Central memory CD8-positive, alpha-beta T cell (primary cell): ENCODE measurements at places on chromosomes 12 and 14.

- DNase-seq: no peak
Measured at GRCh38 chr14:92540472-92541048, 27.0 kb downstream of the RIN3 start.

DNA sequence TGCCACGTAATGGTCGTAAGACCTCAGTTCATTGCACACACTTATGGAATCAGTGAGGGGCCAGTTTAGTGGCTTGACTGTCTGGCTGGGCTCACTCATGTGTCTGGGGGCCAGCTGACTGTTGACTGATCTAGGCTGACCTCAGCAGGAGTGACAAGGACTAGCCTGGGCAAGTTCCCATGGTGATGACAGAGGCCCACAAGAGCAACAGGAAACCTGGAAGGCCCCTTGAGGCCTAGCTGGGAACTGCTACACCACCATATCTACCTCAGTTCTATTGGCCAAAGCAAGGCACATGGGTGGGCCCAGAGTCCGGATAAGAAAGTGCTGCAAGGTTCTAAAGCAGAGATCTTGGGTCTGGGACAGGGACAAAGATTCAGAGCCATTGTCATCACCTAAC is 21.3 kb upstream of the RFLNA start:
- no peak for DNase-seq

GRCh38 chr12:7441216-7441615 is 2.7 kb downstream of the CD163L1 start:
- no peak for DNase-seq

DNA sequence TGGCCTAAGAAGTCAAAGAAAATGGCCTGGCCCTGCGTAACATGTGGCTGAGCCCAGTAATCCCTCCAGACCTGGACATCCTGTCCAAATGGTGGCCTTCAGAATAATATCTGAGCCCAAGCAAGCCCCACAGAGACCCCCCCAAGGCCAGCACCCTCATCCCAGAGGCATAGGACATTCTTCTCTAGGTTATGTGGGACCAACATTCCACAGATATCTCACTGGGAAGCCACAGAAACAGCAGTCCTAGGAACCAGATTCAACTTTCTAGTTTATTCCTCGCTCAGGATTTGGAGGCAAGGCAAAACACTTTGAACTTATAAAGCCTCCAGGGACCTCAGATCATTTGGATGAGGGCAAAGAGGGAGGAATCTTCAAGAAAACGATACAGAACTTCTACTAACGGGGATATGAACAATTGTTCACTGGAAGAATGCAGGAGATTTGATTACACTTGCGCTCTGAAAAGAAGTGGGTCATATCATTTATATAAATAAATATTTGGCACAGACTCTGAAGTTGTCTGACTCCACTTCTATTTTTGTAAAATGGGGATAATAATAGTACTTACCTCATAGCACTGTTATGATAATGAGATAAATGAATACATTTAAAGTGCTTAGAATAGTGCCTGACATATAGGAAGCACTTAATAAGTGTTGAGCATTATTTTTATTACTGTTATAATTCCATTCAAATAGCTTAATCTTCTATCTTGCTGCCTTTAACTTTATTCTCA is 171.5 kb downstream of the NUAK1 start:
- no peak for DNase-seq

- no peak for DNase-seq
Measured at GRCh38 chr12:113292091-113292490, 42.8 kb downstream of the SLC8B1 start.

DNA sequence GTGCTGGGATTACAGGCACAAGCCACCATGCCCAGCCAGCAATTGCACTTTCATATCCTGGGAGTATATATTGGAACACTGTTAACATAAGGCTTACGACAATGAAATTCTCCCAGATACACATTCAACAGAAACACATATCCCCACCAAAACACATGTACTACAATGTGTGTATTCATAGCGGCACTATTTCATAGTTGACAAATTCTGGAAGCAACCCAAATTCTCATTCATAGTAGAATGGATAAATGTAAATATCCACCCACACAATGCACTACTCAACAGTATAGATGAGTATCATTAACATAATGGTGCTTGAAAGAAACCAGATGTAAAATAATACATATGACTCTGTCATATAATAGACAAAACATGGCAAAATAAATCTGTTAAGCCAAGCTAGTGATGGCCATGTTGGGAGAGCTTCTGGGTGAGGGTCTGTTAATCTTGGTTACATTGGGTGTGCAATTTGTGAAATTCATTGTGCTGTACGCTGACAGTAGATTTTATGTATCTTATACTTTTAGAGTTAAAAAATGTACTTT is 2.6 kb upstream of the DNAAF2 start:
- no peak for DNase-seq

DNA sequence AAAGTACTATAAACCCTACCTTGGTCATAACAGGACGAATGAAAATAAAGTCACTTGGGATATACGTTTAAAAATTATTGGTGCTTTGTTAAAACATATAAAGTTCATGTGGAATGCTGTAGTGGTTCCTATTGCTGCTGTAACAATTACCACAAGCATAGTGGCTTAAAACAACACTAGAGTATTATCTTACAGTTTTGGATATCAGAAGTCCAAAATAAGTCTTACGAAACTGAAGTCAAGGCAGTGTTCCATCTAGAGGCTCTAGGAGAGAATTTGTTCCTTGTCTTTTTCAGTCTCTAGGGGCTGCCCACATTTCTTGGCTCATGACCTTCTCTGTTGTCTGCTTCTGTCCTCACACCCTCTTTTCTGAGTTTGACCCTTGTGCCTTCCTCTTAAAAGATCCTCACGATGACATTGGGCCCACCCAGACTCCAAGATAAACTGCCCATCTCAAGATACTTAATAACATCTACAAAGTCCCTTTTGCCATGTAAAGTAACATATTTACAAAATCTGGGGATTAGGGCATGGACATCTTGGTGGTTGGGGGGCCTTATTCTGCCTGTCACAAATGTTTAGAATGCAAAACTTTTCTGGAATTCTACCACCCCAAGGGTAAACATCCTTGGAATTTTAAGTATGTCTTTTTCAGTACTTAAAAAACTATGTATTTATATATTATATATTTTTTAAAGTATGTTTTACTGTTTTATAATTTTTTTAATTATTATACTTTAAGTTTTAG is 178.1 kb downstream of the ETNK1 start:
- DNase-seq: no peak

DNA sequence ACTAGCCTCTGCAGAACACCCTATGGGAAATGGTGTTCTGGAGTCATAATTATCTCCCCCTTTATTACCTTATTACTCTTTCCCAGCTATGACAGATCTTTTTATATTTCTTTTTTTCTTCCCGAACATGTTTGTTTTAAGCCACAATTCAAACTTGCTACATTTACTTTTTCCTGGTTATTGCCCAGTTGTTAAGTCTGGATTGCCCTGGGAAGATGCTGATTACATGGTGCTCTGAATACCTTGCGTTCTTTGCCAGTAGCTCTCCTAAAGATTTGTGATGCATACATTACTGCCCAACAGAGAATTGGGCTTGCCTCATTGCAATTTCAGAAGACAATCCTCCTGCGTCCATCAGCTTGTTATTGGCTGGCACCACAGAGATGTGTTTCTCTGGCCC is 118.3 kb upstream of the FGD4 start:
- DNase-seq: no peak

DNA sequence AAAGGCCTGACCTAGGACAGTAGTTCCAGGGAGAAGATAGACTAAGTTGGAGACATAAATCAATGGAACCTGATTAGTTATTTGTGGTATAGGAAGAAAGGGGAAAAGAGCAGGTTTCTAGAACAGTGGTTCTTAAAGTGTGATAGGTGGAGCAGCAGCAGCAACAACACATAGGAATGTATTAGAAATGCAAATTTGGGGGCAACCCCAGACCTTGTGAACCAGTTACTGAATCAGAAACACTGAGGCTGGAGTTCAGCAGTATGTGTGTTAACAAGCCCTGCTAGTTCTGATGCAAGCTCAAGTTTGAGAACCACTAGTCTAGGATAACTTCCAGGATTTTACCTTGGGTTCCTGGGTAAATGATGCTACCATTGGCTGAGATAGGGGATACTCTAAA is 308.7 kb downstream of the EMP1 start:
- no peak for DNase-seq

GRCh38 chr14:69484444-69485314 is at the start of gene PLEKHD1:
TSS of gene PLEKHD1 (plus strand) at chr14:69484728. CDS start at chr14:69484966, 238 bp downstream.
- DNase-seq: no peak

DNA sequence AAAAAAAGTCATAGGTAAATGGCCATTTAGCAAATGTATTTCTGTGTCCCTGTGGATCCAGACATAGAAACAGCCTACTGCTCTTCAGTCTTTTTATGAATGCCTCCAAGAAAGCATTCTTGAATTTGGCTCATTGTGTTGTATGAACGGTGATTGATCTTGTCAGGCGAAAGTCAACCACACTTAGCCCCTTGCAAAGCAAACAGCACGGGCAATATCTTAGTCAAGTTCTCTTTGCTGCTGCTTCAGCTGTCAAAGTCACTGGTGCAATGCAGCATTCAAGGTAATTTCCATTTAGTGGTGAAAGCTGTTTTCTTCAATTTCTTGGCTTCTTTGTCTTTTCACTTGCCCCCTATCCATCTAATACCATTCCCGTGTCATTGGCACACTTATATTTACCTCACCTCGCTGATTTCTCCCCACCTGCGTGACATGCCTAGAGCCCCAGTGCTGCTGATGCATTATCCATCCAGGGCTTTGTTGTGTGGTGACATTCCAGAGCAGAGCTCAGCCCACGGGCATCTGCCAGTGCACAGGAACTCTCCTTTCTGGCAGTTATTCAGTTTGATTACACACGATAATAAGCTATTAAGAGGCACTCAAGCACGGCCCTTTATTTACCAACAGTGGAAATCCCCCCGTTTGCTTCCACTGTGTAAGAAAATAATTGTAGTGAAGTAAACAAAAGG is 362.3 kb upstream of the NOVA1 start:
- no peak for DNase-seq

DNA sequence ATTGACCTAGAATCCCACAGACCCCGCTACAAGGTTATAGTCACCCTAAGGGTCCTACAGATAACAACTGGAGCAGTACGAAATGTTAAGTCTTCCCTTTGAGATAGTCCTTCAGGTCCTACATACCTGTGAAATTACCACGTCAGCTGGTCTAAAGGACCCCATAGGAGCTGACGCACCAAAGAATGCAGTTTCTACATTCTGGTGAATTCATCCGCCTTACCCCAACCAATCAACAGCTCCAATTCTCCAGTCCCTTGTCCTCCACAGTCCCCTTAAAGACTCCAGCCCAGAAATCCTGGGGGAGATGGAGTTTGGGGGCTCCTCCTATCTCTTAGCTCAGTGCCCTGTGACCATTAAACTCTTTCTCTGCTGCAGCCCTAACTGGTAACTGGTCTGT is 36.2 kb upstream of the PRMT8 start:
- DNase-seq: no peak

DNA sequence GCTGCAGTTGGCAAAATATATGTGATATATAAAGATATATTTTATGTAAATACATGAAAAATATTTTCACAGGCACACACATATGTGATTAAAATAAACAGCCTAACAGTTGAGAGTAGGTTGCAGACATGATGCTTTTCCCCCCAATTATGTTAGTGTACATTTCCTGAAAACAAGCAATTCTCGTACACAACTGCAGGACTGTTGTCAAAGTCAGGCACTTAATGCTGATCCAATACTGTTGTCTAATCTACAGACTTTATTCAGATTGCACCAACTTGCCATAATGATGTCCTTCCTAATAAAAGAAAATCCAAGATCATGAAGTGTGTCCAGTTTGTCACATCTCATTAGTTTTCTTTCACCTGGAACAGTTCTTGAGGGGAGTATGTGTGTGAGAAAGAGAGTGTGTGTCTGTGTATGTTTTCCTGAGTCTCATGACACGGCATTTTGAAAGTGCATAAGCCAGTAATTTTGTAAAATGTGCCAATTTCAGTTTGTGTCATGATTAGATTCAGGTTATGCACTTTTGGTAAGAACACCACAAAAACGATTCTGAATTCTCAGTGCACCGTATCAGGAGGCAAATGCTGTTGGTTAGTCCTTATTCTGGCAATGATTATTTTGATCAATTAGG is 16.5 kb upstream of the SEL1L start:
- no peak for DNase-seq

DNA sequence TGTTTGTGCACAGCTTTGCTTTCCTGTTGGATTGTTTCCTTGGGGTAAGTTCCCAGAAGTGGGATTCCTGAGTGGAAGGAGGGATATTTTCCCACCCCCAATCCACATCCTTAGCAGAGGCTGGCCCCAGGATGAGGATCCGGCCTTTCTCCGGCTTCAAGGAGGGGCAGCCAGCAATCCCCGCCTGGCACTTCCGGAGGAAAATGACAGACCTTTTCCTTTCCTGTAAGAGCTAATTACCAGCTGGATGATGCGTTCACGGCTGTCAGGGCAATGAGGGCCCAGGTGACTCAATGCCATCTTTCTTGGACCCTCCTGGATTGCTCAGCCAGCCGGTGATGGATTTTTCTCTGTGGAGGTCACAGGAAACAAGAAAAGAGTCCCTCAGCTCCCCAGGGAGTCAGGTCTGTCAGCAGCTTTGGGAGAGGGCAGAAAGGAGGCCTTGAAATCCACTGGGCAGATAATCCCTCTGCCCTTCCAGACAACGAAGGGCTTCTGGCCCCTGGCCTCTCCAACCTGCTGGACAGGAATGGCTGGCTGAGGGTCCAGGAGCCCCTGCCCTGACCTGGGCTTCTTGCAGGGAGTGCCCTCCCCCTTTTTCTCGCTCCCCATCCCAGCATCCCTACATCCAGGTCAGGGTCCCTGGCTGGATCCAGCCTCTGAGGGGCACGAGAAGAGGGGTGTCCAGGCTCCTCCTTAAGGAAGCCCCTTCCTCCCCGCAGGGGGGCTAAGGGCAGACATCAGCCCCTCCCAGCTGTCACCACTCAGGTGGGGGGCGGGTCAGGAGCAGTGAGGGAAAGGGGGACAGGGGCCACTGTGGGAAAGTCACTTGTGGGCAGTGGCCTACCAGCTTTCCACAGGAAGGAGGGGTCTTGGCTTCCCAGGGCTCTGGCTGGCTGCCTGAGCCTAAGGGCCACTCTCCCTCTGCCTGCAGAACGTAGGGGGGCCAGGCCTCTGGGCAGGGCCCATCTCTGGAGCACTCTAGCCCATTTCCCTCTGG is 16.1 kb upstream of the CCDC85C start:
- DNase-seq: no peak

DNA sequence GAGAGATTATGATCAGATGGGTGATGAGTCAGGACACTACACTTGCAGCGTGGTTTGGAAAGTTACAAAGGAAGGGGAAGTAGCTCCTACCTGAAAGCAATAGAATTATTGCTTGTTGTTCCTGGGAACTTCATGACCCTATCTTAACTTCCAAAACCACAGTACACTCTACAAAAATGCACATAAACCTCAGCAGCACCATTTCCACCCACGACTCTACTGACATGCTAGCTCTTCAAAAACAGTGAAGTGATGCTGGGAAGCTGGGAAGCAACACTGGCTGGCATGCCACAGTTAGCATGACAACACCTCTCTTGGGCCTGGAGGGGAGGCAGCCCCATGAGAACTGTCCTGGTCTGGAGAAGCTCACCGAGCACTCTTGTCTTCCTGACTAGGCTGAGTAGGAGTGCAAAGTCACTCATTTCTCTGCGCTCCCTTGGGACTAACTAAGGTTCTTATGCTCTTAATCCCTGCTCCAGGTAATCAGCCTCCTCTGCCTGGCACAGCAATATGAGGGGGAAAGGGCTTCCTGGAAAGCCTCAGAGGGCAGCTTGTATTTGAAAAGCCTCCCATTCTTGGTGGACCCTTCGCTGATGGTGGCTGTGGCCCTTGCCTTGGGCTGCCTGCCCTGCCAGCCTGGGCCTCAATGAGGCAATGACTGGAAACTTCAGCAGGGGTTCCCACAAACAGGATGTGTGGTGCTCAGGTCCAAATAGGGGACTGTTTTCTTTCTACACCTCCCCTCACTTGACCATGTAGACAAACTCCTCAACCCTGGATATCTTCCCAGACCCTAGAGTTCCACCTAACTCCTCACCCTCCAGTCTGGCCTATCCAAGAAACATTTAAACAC is 1.2 kb downstream of the KRT3 start:
- DNase-seq: no peak
